Activated T-helper 1 cell treated with Interleukin-2 at 50 U/mL for 16 hours (primary cell): ENCODE measurements at places on chromosomes 16 and 17.

DNA sequence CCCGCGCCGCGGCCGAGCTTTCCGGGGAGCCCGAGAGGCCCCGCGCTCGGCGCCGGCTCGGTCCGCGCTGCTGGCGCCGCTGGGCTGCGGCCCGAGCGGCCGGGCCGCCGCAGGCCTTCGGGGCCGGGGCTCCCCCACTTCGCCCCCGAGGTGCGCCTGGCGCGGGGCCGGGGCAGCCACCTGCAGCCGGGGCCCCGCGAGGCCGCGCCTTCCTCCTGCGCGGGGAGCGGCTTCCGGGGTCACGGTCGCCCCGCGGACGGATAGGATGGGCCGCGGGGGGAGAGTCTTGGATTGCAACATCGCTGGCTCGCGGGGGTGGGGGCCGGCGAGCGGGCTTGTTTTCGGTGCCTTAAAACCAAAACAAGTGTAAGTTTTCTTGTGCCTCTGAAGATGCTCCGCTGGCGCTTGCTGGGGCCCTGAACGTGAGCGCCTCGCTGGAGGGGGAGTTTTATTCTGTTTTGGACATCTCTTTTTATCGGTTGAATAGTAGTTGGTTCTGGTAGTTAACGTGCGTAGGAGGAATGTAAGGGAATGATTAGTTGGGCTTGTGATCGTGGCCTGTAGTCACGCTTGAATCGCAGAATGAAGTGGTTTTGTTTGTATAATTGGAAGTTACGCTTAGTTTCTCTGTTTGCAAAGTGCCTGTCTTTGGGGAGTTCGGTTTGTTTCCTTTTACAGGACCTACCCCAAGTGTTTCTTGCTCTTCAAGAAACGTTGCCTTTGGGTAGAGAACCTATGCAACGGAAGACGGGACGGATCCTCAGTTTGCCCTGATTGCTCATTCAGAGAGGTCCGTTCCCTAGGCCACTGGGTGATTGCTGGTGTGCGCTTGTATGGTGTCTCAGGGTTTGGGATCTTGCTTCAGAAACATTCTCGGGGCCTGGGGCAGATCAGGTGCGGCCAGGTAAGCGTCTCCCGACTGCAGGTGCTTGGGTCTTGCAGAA, 724 bp downstream of the UBE2I start:
- DNase-seq = peak; percentile 51

DNA sequence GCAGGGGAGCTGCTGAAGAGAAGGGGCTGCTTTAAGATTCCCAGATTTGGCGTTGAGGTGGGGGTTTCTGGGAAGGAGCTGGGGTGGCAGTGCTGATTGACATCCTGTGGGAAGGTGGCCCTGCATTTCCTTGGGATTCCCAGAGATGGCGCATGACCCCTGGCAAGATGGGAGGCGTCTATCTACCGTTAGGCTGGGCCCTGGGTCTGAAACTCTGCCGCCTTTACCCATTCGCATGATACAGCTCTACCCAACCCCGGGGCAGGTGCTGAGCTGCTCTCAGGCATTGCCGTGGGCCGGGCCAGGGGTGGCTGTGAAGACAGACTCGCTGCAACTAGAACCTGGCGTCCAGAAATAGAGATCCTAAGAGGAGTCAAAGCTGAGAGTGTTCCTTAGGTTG, 9.9 kb upstream of the MVD start:
- no peak for DNase-seq

- no peak for DNase-seq
Observed at GRCh38 chr17:7673239-7673638, 14.1 kb downstream of the TP53 start.

DNA sequence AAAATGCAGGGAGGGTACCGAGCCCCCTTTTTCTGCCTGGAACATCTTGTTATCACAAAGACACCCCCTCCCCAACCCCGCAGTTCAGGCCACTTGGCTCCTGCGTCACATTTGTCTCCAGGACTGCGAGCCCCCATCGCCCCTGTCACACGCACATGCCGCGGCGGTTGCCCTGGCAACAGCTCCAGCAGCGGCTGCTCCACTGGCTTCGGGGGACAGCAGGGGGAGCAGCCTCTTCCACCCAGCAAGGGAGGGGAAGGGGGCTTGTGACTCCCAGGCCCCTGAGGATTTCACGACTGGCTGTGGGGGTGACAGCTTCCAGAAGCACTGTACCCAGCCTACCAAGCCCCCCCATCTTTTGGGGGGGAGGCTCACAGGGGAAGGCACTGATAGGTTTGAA, 2.6 kb downstream of the BAIAP3 start:
- no peak for DNase-seq

GRCh38 chr17:16352667-16353316, 477 bp downstream of the CENPV start:
- peak; percentile 5 for DNase-seq

DNA sequence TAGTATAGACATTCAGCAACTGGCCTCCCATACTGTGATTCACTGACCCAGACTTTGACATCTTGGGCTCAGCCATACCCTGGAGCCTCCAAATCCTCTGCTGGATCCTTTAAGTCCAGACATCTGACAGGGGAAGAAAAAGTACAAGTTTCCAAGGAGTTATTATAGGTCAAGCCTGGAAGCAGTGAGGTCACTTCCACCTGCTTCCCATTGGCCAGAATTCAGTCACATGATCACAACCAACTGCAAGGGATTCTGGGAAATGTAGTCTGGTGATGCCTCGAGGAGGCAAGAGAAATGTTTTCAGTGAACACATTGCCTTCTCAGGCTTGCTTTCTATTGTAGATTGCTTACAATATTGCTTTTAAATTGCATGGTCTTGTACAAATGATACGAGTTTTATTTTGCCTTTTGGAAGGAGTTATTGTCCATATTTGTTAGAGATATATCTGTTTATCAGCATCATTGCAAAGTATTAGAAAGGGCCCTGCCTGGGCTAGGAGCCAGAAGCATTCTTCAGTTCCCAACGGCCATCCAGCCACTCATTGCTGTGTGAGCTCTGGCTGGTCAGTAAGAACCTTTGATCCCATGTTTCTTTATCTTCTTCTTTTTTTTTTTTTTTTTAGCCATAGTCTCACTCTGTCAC, 696.9 kb downstream of the WWOX start:
- no peak for DNase-seq

GRCh38 chr16:86886651-86887050, 308.3 kb downstream of the FOXL1 start:
- no peak for DNase-seq

DNA sequence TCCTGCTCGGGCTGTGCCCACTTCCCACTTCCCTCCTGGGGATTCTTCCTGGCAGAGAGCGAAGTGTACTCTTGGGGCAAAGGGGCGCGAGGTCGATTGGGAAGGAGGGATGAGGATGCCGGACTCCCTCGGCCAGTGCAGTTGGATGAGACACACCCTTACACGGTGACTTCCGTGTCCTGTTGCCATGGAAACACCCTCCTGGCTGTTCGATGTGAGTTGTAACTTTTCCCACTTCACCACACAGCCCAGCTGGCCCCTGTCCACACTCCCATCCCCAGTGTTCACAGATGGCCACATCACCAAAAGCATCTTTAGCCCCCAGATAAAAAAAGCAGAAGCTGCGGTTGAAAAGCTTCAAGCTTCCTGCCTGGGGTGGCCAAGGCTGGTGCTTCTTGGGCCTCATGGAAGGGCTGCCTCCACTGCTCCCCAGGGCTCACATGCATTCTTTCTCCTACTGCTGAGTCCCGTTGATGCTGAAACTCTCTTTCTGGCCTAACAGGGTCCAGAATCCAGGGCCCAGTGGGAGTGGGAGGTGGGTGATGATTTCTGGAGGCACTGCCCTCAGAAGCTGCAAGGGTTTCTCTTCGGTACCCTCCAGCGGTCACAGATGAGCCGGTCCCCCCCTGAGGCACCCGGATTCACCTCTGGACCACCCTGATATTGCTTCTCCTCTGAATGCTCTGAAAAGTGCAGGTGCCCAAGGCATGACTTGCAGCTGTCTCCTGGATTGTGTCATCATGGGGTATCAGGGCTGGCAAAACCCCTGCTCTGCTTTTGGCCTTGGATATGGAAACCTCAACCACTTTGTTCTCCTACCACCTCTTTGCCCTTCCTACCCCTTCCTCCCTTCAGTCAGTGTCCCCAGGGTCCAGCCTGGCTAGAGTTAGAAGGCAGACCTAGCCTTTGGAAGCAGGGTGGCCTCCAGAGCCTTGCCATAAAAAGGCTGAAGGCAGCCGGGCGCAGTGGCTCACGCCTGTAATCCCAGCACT, 2.2 kb upstream of the TRAF4 start:
- DNase-seq = no peak

GRCh38 chr16:66521951-66522771, 27.8 kb downstream of the TK2 start:
- DNase-seq = peak; percentile 81

- DNase-seq = no peak
Observed at GRCh38 chr17:60534010-60534555, 8.0 kb upstream of the APPBP2 start.

DNA sequence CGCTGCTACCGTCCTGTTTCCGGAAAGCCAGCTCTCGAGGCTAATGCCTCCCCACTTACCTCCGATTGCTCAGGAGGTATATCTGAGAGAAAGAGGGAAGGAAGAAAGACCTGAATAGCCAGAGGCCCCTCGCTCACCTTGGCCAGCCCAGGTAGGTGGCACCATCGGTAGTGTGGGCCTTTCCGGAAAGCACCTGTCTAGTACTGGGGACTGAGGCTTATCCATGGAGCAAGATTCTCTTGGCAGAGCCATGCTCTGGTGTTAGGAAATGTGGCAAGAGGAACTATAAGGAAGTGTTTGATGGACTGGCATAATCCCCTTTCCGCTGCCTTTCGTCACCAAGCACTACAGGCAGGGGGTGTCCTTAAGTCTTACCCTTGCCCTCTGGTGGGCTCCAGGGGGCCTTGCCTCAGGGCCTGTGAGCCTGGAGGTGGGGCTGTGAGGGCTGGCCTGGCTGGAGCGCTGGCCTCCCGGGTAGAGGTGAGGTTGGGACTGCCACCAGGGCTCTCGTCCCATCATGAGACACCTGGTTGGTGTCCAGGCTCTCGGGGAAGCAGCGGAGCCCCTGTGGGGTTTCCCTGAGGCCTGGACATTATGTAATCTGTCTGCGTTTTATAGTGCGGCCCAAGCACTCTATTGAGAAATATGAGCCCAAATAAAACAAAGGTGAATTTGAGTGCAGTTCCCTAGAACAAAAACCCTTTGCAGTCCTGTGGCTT, 2.9 kb downstream of the CMIP start:
- no peak for DNase-seq

- no peak for DNase-seq
Observed at GRCh38 chr17:75698659-75699058, 22.6 kb upstream of the ITGB4 start.

DNA sequence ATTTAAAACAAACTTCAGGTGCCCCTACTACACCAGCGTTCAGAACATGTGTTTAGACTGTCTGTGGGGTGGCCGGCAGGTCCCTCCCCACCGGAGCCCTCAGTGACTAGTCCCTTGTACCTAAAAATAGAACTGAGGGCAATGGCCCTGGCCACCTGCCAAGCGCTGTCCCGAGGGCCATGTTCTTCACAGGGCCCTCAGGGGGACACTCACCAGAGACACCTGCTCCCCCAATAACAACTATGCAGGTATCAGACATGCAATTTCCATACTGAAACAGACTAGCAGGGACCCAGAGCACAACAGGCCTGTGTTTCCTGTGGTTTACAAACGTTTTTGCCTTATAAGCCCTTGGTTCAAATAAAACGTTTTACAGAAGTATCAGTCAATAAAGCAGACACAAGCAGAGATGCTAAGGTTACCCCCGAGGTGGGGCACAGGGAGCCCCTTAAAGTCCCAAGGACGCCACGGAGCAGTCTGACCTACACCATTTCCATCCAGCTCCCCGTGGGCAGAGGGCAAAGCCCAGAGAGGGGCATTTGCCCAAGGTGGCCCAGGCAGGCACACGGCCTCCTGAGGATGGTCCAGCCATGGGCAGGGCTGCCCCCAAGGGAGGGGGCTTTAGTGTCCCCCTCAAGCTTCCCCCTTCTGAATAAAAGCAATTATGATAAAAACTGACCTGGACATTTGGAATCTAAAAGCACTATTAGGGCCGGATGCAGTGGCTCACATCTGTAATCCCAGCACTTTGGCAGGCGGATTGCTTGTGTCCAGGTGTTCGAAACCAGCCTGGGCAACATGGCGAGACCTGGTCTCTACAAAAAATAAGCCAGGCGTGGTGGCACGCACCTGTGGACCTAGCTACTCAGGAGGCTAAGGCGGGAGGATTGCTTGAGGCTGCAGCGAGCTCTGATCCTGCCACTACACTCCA, 896 bp upstream of the MYLK3 start:
- no peak for DNase-seq

DNA sequence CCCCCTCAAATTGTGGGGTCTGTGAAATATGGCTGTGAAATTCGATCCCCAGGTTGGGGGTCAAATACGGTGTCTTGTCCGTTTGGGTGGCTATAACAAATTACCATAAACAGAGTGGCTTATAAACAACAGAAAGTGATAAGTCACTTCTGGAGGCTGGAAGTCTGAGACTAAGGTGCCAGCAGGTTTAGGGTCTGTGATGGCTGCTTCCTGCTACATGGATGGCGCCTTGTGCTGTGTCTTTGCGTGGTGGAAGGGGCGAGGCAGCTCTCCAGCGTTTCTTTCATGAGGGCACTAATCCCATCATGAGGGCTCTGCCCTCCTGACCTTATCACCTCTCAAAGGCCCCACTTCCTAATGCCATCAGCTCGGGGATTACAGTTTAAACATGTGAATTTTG, 120.0 kb downstream of the IRF8 start:
- no peak for DNase-seq

DNA sequence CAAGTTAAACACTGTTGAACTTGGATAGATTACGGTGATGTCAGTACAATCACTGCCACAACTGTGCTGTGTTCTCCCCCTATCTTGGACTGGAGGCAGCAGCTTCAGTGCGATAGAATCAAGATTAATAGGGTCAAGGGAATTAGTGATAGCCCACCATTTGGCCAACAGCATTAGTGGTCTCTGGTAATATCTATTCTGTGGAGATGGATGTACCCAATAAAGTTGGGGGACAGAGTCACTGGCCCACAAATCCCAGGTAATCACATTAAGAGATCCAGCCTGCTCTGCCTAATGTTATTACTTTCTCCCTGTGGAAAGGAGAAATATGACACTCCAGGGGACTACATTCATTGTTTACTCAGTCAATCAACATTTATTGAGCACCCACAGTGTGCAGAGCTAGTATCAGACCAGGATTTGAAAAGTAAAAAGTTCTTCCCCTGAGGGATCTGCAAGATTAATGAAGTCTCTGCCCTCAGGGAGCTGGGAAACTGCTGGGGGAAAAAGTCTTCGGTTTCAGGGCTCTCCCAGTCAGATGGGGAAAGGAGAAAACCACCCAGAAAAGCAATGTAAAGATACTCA, 23.6 kb upstream of the ATP5MC1 start:
- DNase-seq = no peak

GRCh38 chr17:67157732-67158639, 87.0 kb downstream of the HELZ start:
- no peak for DNase-seq
